ENCODE measurements at places on chromosomes 7 and 10. TPM values are rescaled to one million over a fixed set of nuclear protein-coding genes. Genes with fewer than 3 reads are reported as not detected.

OR9A2 gene
- total RNA-seq = not detected

CAV2 gene
- 199 TPM for total RNA-seq

DNA sequence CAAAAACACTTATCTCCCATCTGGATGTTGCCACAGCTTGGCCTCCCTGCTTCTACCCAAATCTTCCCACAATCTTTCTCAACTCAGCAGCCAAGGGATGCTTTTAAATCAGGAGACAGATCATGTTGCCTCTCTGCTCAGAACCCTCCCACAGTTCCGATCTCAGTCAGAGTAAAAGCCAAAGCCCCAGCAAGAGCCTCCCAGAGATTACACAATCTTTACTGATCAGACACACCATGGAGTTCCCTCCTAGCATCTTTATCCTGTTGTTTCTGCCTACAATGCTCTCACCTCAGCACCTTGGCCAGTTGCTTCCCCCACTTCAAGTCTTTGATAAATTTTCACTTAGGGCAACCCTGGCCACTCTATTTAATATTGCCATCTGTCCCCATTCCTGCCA is 41.9 kb upstream of the ZNF33B start:
- no peak for DNase-seq

GRCh38 chr7:36279200-36279925 is 110.3 kb upstream of the ANLN start:
- DNase-seq = no peak

DNA sequence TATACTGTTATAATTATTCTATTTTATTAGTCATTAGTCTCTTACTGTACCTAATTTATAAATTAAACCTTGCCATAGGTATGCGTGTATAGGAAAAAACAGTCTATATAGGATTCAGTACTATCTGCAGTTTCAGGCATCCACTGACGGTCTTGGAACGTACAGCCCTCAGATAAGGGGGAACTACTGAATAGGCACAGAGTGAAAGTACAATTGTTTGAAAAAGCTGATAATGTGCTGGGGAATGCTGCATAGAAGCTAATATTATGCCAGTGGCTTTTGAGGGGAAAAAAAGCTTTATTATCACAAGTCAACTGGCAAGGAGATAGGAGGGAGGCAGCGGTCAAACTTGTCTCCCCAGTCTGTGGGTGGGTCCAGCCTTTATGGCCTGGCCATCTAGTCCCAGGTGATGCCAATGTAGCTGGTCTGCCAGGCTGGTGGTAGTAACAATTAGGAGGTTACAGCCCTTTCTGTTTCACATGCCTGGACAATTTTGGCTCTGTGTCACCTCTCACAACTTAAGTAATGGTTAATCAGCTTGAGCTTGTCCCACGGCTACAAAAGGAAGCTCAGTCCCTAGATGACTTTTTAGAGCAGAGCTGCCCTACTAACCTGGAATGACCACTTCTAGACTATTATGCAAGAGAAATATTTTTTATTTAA is 8.3 kb upstream of the FMC1 start:
- DNase-seq = no peak

- no peak for DNase-seq
Measured at GRCh38 chr7:94445696-94446194, 51.0 kb downstream of the COL1A2 start.
